ENCODE measurements at places on chromosomes 7 and 10. TPM values are rescaled to one million over a fixed set of nuclear protein-coding genes. Genes with fewer than 3 reads are reported as not detected.

GRCh38 chr7:15057272-15057671 lies 154.7 kb upstream of the DGKB start:
- no peak for DNase-seq

DNA sequence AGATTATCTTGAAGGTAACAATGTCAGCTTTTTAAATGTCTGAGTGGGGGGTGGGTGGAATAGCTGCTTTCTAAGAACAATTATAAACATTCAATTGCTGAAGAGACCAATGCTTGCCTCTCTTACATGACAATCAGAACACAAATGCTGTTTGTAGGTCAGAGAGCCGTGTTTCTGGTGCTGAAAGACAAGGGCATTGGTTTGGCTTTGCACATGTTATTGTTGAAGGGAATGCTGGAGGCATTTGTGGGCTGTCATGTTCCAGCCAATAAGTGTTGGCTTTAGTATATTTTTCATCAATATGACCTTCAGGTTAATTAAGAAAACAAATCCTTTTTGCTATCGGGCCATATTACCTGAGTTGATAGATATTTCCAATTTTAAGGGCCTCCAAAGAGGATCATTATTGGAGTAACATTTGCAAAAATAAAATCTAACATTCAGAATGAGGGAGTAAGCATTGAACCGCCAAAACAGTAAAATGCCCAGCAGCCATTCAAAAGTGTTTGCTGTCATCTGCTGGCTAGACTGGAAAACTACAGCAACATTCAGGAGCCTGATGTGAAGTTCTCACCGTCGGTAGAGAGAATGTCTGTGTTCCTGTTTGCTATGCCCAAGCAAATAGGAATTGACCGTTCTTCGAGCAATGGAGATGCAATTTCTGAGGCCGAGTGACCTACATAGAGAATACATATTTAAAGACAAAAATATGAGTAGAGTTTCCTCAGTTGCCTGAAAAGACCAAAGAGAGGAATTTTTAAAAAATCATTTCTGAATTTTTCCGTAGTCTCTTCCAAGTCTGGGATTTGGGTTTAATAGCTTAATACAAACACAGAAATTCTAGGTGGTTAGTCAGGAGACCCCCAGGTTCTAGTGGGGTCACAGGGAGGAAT lies 118.9 kb downstream of the APBB1IP start:
- peak; percentile 31 for DNase-seq

VAX1 gene
- total RNA-seq = not detected

HSPB1 gene
- 272 TPM for total RNA-seq

NKX1-2 gene
- total RNA-seq = not detected

GRCh38 chr7:66138994-66139752 lies 24.5 kb downstream of the CRCP start:
- DNase-seq = no peak

DNA sequence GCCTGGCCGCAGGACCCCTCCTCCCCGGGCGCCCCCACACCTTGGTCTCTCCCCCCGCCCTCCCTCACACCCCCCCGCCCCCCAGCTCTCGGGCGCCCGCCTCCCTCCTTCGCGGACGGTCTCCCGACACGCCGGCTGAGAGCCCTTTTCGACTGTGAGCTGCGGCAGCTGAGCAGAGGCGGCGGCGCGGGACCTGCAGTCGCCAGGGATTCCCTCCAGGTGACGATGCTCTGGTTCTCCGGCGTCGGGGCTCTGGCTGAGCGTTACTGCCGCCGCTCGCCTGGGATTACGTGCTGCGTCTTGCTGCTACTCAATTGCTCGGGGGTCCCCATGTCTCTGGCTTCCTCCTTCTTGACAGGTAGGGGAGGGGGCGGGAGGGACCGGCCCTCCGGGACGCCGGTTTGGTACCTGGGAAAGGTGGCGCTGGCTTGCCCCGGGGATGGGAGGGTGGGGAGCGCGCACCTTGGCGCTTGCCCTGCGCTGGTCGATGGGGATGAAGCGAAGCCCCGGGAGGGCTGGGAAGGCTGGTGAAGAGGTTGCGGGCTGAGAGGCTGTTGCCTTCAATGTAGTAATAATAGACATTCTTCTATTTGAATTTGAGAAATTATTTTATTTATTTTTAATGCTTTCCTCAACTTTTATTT lies at the start of gene BMPER:
TSS of gene BMPER (plus strand) at position 151 of the 644 bp plus-strand sequence. CDS start at position 226, 75 bp downstream.
- DNase-seq = no peak

DNA sequence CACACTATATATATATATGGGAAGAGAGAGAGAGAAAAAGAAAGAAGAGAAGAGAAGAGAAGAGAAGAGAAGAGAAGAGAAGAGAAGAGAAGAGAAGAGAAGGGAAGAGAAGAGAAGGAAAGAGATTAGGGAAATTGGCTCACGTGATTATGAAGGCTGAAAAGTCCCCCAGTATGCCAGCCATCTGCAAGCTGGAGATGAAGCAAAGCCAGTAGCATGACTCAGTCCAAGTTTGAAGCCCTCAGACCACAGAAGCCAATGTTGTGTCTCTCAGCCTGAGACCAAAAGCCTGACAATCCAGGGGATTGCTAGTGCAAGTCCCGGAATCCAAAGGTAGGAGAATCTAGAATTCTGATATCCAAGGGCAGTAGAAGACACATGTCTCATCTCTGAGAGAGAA lies 206.3 kb upstream of the PRSS1 start:
- no peak for DNase-seq

DNA sequence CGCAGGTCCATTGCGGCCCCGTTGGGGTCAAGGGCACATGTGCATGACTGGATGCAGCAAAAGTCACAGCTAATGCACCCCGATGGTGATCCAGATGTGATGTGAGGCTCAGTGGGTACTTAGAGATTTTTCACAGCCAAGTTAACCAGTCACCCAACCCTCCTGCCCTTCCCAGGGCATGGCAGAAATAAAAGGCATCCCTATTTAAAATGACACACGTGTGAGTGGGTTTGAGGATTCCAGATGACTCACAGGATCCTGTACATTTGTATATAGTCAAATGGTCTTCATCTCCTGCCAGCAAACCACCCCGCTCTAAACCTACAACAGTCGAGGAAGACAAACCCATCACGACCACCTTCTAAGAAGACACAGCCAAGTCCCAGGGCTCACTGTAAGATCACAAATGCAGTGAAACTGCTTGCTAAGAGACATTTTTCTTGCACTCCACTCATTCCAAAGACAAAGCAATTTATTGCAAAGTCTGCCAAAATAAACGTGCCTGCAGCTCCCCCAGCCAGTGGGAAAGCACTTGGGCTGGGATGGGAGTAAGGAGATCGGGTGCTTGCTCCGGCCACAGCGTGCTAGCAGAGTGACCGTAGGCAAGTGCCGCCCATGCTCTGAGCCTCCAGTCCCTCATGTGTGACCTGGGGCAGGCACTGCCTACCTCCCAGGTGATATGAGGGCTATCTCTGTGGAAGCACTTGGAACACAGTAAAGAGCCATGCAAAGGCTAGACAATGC lies 86.6 kb upstream of the MACROH2A2 start:
- no peak for DNase-seq

GRCh38 chr10:16809074-16809718 lies 8.0 kb downstream of the RSU1 start:
- peak; percentile 18 for DNase-seq

AGR2 gene
- total RNA-seq = not detected

DNA sequence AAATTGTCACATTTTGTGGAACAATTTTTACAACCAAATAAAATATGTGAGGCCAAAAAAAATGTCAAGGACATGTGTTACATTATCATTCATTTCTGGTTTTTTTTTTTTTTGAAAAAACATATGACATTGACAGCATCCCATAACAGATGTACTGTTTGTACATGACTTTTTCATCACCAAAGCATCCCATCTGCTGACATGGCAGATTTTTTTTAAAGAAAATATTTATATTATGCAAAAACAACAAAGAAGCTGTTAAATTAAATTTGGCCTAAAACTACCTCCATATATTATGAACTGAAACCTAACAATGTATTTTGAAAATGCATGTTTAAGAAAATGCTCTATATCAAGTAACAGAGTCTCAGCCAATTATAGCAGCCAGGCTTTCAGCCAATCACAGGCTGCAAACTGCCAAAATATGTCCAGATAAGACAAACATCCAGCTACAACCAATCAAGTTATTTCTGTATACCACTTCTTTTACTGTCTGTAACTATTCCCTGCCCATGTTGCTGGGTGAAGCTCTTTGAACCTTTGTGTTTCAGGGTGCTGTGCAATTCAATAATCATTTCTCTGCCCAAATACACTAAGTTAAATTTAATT lies 1111.8 kb downstream of the GRM8 start:
- no peak for DNase-seq

DNA sequence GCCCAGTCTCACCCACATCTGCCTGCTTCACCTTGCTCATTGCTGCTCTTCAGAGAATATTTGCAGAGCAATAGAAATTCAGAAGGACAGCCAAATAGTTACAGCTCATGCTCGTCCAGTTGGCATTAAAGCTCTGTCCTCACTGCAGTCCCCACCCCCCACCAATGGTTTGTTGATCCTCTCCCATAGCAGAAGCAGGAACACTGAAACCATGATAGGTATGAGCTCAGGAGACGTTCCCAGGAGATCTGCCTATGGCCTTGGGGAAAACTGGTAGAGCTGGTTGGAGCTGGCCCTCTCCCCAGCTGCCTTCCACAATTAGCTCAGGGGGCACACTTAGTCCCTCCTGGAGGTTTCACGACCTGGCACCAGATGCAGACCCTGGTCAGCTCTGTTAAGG lies 68.6 kb upstream of the KMT2C start:
- DNase-seq = no peak

- no peak for DNase-seq
Measured at GRCh38 chr7:45126201-45126600, 14.7 kb upstream of the TBRG4 start.

Data from tibial nerve (tissue), 4 donors.